ENCODE measurements at places on chromosomes 5 and 9.

DNA sequence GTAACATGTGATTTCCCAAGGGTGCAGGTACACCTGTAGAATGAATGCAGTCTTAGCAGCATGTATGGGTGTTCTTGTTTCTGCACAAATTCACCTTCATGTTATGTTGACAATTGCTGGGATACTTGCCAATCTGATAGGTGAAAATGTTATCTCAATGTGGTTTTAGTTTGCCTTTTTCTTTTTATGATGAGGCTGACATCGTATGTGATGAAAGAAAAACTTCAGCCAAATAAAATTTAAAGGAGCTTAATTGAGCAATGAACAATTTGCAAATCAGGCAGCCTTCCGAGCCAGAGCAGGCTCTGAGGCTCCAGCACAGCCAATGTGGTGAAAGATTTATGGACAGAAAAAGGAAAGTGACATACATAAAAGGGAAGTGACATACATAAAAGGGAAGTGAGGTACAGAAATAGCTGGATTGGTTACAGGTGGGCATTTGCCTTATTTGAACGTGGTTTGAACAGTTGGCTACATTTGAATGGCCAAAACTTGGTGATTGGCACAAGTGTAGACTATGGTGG is 10.5 kb downstream of the TAL2 start:
- peak; percentile 90 for DNase-seq

DNA sequence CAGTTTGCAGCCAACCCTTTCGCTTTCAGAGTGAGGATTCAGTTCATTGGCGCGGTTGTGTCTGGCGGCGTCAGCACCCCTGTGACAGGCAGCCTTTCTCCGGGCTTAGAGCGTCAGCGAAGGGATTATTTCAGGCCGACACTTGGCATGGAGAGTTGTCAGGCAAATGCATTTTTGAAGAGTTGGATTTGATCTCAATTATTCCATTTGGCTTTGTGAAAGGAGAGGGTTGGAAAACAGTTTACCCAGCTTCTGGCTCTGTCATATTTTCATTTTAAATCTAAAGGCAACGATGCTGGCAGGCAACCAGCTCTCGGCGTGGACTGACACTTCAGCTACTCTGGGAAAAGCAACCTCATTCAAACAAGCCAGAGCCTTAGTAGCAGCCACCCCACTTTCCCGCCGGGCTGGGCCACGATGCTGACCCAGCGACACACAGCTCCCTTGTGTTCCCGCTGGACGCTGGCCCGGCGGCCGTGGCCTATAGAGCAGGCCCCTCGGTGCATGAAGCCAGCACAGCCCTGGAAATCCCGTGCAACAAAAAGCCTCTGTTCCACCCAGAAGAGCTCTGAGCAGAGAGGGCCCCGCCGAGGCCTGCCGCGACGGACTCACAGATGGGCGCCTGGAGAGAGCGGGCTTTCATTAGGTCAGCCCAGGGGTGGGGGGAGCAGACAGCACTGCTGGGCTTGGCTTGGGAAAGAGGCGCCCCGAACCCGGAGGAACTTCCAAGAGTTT is 28.9 kb upstream of the LPCAT1 start:
- no peak for DNase-seq

DNA sequence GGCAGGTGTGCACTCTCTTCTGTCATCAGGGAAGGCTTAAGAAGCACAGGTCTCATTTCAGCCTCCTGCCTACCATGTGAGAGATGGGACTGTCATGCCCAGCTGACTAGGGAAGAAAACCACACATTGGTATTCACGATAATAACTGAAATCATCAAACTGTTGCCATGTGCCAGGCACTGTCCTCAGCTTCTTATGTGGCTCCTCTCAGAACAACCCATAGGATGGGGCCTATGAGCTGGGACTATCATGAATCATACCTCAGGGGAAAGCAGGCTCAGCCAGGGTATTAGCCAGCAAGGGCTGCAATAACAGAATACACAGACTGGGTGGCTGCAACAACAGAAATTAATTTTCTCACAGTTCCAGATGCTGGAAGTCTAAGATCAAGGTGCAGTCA is 3.3 kb downstream of the AFAP1L1 start:
- no peak for DNase-seq

DNA sequence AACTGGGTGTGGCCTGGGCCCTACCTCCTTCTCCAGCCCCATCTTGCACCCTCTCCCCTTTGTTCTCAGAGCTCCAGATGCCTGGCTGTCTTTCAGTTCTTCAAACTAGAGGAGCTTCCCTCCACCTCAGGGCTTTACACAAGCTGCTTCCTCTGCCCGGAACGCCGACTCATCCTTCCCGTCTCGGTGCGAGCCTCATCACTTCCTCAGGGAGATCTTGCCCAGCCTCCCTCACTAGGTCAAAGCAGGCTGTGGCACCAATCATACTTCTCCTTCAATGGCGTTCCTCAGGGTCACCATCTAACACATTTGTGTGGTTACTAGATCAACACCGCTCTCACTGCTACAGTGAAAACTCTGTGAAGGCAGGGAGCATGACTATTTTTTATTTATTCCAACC is 56.2 kb upstream of the ZSWIM6 start:
- DNase-seq, result peak; percentile 78
